T follicular helper cell (primary cell): ENCODE measurements at places on chromosomes 2 and 18.

- DNase-seq, result no peak
Measured at GRCh38 chr2:149816756-149817551, 229.4 kb upstream of the MMADHC start.

DNA sequence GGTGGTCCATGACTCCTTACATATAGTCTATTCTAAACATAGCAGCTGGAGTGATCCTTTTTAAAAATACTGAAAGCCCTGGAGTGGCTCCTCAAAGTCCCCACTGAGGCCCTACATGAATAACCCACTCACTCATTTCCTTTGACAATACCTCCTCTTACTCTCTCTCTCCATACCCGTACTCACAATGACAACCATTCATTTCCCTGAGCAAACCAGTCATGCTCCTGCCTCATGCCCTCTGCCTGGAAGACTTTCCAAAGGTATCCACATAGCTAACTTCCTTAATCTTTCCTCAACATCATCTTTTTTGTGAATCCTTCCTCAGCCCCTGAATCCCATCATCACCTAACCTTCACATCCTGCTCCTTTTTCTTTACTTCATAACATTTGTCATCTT is 102.6 kb downstream of the BAZ2B start:
- no peak for DNase-seq

DNA sequence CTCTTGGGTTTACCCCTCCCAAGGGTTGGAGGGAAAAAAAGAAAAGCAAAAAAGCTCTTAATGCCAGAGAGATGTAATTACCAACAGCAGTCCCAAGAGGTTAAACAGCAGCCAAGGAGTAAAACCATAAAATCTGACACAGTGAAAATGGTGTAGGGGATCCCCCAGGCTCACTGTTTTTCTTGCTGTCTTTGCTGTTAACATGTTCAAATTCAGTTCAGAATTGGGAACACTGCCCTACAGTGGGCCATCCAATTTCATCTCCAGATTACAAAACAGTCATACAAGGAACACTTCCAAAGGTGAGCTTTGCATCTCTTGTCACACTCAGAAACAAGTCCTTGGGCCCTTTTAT is 54.5 kb downstream of the PLEKHM3 start:
- DNase-seq, result no peak

- no peak for DNase-seq
Measured at GRCh38 chr18:34223164-34223892, 1.4 kb downstream of the NOL4 start.

- DNase-seq, result no peak
Measured at GRCh38 chr18:27430595-27430994, 245.5 kb upstream of the CHST9 start.

DNA sequence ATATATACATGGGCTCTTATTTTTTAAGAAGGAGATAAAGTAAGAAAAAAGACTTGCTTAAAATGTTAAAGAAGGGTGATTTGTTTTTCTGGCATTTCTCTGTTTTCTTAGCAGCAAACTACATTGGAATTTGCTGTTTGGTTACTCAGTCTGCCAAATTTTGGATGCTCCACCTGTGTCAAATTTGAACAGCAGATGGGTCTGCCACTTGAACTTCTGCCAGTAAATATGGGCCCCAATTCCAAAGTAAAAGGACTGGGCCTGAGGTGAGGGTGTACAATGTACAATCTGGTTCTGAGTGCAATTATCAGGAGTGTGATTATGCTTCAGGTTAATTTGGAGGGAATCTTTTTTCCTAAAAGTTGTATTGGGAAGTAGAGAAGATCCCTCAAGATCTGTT is 794.5 kb downstream of the DSC3 start:
- DNase-seq, result no peak

GRCh38 chr2:95185973-95186372 is 20.4 kb downstream of the ZNF2 start:
- no peak for DNase-seq

DNA sequence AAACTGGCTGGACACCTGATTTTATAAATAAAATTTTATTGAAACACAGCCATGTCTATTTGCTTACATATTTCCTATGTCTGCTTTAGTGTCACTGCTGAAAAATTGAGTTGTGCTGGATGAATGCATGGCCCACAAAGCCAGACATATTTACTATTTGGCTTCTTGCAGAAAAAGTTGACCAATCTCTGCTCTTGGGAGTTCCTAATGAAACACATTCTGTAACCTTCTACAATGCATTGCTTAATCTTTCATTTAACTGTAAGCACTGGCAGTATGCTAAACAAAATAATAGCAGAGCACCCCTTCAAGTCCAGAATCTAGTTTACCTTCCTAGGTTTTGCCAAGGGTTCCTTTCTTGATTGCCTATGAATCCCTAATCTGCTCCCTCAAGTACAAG is 17.7 kb upstream of the SERPINB7 start:
- no peak for DNase-seq

- DNase-seq, result no peak
Measured at GRCh38 chr2:51018145-51018544, 13.8 kb downstream of the NRXN1 start.

- DNase-seq, result no peak
Measured at GRCh38 chr2:240418311-240418710, 17.2 kb upstream of the GPC1 start.

DNA sequence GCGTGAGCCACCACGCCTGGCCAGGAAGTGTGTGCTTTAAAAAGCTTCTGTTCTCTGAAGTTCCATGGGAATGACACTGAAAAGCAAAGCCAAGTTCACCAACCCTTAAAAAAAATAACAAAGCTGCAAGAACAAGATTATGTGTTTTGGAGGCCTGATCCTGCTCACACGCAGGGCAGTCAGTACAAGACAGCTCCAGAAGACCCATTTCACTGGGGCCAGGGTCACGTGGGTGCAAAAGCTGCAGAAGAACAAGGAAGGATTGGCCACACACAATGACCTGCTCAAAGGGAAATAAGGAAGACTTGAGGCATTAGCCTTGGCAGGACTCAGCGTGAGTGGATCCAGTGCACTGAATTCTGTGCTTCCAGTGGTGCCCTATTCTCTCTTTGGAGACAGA is 187.9 kb downstream of the NCK2 start:
- DNase-seq, result no peak

DNA sequence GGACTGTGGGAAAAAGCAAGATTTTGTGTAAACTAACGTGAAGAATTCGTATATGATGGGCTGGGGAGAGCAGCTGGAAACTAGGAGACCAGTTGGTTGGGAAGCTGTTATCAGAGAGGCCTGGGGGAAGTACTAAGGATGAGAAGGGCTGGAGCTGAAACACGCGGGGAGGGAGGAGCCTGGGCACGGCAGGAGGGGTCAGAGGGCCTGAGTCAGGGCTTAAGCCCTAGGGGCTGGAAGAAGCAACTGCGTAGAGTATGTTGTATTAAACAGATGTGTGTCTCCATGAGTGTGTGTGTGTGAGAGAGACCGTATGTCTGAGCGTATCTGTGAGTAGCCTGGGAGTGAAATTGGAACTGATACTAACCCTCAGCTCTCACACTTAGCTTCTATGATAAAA is 8.4 kb downstream of the POMC start:
- no peak for DNase-seq

DNA sequence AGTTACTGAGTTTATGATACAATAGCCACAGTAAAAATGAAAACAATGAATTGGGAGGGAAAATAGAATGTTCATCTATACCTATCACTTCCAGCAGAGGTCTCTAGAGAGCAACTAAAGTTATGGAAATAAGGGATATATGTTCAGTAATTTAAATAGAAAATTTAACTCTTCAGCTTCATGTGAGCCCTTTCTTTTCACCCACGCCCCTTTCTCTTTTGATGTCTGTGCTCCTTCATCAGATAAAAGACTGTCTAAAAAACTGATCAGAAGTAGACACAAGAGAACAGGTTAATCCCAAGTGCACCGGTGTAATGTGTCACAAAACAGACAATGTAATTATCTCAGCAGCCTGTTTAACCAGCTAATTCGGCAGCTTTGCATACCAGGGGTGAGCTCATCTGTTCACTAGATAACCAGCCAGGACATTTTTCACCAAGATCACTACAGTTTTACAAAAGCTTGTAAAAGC is 238.5 kb upstream of the ERBB4 start:
- no peak for DNase-seq

DNA sequence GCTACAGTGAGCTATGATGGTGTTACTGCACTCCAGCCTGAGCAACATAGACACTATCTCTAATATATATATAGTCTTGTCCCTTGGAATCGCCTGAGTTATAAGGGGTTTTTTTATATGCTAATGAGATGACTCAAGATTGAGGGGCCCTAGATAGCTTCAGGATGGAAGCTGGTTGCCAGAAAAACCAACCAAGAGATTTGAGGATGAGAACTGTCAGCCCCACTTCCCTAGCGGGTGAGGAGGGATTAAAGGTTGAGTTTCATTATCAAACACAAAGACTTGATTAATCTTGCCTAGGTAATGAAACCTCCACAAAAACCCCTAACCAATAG is 12.6 kb upstream of the GALM start:
- no peak for DNase-seq

DNA sequence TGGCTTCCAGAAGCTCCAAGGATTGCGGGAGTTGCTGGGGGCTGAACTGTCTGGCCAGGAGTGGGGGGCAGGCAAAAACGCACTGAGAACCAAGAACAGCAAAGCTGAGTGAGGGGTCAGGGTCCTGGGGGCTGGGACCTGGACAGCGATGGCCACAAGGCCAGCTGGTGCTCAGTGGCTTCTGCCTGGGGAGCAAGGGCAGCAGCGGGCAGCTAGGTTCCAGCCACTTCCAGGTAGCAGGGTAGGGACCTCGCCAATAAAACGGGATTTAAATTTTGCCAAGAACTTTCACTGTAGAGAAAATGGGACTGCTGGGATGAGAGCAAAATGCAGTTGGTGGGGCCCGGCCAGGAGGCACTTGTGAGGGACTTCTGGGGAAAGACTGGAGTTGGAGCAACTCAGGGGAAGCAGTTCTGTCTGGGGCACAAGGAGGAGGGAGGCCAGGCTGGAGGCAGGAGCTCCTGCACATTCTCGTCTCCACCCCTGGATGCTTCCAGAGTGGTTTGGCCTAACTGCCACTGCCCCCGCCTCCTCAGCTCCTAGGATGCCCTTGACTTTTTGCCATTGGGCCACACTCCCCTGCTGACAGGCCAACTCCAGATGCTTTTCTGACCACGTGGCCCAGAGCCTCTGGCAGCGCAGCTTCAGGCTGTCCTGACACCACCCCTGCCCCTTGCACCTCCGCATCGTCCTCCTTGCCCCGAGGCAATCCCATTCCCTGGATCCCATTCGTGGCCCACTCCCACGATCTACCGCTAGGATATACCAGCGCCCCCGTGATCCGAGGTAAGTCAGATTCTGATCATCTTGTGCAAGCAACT is 5.5 kb upstream of the CCDC74A start:
- no peak for DNase-seq

DNA sequence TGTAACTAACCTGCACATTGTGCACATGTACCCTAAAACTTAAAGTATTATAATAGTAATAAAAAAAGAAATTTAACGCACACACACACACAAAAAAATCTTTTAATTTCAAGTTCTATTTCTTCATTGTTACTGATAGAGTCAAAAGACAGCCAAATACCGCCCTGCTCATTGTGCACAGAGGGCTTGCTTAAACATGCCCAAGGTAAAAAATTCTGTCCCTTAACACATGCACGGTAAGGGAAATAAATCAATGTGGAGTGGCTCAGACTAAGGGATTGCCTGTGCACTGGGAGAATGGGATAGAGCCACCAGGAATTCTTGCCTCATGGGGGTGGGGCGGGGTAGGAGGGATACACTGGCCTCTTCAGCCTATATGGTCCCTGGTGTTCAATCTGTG is 468.0 kb downstream of the NUP35 start:
- no peak for DNase-seq

- DNase-seq, result no peak
Measured at GRCh38 chr2:118509319-118510004, 338.0 kb downstream of the EN1 start.

DNA sequence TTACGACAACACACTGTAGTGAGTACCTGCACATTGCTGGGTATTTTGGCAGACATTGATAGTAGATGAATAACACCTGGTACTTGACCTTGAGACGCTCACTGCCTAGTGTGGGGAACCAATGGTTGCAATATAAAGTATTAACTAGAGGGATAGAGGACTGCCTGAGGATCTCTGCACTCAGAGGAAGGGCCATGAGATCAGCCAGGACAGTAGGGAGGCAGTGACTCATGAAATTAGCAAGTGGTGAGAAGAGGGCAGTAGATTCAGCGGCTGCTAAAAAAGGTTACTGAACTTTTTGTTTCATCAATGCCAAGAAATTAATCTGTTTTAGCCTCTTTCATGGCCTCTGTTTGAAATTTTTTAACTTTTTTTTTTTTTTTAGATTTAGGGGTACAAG is 250.8 kb upstream of the TCF4 start:
- no peak for DNase-seq

DNA sequence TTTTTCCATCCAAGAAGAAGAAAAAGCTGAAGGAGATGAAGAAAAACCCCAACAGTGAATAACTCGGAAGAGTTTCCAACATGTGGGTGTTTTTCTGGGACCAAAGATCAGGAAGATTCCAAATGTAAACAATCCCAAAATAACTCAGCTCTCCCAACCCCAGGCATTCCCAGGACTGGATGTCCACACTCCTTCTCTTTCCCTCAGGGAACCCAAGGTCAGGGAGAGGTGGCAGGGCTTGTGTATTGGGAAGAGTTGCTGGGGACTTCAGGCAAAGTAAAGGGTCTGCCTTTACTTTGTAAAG is 268.0 kb downstream of the DYSF start:
- DNase-seq, result no peak

DNA sequence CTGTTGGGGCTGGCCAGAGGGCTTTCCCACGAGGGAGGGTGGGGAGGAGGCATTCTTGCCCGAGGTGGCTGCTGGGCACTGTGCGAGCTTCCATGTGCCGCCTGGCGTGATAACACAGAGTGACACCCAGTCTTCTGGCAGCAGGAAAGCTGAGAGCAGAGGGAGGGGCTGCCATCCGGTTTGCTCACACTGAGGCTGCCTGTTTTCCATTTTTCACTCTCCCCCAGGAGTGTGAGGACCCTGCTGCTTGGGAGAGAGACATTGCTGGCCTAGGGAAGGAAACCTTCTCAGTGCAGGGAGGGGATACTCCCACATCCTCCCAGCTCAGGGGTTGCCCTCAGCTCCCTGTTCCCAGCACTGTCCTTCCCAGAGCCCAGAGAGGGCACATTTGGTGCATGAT is 73.1 kb downstream of the INHBB start:
- no peak for DNase-seq

DNA sequence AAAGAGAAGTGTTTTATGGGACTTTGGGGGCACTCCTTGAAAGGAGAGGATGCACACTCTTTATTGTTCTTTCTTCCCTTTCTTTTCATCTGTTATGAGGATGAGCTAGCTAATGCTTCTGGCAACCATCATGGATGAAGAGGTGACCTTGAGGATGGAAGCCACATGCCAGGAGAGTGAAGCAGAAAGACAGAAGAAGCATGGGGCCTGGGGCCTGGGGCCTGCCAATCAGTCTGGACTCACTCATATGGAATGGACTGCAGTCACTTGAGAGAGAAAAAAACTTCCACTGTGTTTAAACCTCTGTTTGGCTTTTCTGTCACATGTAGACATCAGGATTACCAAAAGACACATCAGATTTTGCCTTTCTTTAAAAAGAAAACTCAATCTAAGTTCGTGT is 35.8 kb upstream of the ZFP36L2 start:
- DNase-seq, result no peak
